ENCODE measurements at places on chromosomes 7 and 10. TPM values are rescaled to one million over a fixed set of nuclear protein-coding genes. Genes with fewer than 3 reads are reported as not detected.
A peak's percentile ranks its signal among the peaks of the same experiment; 100 is the strongest.

- DNase-seq, result peak; percentile 72
These were observed 97.0 kb upstream of the RET start for GRCh38 chr10:42979721-42980467.

- DNase-seq, result no peak
These were observed 195.7 kb downstream of the CACNA2D1 start for GRCh38 chr7:82247814-82248433.

GRCh38 chr7:44242091-44242490, 41.3 kb downstream of the YKT6 start:
- no peak for DNase-seq

MOGAT3 gene
- not detected for total RNA-seq

Data from osteocyte (in vitro differentiated cells).